ENCODE measurements at places on chromosomes 7 and 10.

- DNase-seq, result no peak
Observed at GRCh38 chr10:79130846-79131245, 62.1 kb downstream of the ZMIZ1 start.

DNA sequence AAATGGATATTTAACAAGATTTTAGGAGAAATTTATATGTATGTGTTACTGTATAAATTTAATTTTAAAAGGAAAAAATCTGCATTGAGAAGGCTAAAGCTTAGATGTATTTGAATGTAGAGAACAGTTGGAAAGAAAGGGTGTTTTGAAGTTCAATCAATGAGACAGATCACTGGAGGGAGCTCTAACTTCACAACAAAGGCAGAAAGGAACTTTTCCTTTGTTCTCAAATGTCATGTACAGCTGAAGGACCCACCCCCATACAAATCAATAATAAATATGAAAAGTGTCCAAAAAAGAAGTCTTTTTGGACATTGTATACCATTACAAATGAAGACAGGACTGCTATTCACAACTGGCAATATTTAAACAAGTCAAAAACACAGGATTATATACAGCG, 403.4 kb downstream of the DNAJB9 start:
- DNase-seq, result no peak

DNA sequence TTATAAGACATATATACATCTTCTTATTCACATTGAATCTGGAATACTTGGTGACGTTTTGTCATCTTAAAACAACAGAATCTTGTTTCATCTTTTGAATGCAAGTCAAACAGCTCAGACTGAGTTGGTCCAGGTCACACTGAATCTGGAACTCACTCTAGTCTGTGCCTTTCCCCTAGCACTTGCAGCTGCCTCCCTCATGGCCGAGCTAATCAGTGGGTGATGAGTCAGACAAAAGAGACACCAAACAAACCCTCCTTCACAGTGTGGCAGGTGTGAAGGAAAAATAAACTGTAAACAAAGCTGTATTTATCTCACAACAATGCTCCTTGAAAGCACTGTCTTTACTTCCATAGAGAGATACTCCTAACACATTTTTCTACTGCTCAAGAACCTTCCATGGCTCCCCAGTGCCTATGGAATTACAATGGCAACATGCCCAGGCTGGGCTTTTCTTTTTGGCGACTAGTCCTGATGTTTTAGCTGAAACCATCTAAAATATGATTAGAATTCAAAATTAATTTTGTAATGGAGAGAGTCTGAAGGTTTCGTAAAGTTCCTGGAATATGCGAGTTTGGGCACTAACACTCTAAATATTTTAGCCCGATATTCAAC, 140.0 kb downstream of the ZNF365 start:
- no peak for DNase-seq

GRCh38 chr10:92849234-92849525, 860 bp downstream of the EXOC6 start:
- no peak for DNase-seq

- DNase-seq, result no peak
Observed at GRCh38 chr7:150784954-150785353, 15.2 kb downstream of the TMEM176B start.

DNA sequence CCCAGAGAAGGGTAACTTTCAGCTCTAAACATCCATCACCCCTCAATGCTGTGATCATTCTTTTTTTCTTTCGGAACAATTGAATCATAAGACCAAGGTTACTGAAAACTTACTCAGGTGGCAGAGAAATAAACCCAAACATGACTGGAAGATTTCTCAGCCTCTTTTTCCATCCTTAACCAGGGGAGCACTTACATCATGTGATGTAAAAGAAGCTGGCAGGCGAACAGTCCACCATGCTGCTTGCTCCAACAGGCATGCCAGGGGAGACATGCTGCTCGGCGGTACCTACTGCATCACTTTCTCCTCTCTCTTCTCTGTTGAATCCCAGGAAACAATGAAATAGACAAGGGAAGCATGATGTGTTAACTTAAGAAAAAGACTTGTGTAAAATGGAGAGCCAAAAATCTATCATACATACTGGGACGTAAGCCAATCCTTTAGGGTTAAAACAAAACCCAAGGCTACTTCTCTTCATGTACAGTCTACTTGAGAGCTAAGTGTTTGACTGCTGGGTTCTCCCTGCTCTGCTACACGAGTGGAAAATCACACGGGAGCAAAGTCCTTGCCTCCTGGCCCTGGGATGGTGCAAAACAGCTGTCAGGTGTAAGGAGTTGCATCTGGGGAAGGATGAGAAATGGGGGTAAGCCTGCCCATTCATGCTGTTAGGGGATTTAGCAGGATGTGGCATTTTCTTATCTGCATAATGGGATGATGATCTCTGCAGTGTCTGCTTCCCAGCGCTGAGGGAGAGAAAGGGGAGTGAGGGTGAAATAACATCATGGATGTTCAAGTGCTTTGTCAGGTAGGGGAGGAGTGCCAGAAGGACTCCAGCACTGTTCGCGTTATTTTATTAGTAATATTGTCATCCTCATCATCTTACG, 64.3 kb upstream of the ZNF438 start:
- no peak for DNase-seq

- no peak for DNase-seq
Observed at GRCh38 chr7:67637023-67637358, 640.4 kb downstream of the TYW1 start.

- DNase-seq, result no peak
Observed at GRCh38 chr7:157619753-157620525, 283.1 kb downstream of the DNAJB6 start.

- no peak for DNase-seq
Observed at GRCh38 chr7:47266131-47266706, 315.7 kb downstream of the TNS3 start.

GRCh38 chr7:22814261-22815208, 8.1 kb downstream of the TOMM7 start:
- no peak for DNase-seq

DNA sequence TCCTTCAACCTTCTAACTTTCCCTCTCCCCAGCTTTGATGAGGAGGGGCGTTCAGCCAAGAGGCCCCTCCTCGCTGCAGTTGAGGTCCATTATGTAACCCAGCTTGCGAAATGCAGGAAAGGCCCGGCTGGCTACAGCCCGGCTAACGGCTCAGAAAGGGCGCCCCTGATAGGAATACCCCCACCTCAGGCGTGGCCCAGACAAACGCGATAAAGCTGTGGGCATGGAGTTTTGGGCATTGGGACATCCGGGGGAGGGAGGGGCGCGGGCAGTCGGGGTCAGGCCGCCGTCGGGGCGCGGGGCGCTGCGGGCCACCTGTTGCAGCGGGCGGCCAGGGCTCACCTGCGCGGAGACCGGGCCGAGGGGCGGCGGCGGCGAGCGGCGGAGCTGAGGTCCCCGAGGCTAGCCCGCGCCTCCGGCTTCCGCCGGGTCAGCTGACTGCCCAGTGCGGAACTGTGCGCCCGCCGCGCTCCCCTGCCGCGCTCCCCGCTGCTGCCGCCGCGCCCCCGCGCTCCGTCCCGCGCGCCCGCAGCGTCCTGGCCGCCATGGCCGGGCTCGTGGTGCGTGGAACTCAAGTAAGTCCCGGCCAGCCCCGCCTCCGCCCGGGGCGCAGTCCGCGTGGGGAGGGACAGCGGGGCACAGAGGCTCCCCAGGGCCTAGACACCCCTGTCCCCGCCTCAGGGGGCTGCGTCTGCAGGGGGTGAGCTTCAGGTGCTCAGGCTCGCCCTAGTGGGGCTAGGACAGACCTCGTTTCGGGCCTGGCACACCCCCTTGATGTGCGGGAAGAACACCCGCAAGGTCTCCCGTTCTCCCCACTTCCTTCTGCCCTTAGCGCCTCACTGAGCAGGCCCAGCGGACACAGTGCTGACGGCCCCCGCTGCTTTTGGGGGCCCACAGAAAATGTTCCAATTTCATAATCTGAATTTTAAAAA, at the start of gene LRMDA:
Gene LRMDA (plus strand): TSS at position 445 of the 932 bp plus-strand sequence.
- no peak for DNase-seq

GRCh38 chr10:114326795-114327194, 77.5 kb downstream of the AFAP1L2 start:
- DNase-seq, result no peak

DNA sequence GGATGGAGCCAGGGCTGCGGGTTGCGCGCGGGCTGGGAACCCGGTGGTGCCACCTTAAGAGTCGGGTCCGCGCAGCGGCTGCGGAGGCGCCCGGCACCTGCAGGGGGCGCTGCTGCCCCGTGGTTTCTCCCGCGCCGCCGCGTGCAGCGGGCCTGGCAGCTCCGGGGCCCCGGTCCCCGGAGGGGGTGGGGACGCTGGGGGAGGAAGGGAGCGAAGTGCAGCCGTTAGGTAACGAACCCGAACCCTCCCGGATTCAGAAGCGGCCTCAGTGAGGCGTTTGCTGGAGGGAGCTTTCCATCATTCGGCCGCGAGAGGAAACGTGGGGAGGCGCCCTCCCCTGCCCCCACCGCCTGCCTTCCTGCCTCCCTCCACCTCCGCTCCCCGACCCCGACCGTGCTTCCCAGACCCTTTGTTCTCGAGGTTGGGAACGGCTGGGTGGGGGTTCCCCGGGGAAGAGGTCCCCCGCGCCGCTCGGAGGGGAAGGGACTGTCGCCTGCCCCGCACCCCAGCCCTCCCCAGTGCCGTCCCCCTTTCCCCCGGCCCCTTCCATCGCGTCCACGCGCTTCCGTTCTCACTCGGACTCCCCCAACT, 29.6 kb downstream of the SKIDA1 start:
- DNase-seq, result peak; percentile 64

GRCh38 chr7:81181066-81181465, 262.2 kb upstream of the SEMA3C start:
- no peak for DNase-seq

DNA sequence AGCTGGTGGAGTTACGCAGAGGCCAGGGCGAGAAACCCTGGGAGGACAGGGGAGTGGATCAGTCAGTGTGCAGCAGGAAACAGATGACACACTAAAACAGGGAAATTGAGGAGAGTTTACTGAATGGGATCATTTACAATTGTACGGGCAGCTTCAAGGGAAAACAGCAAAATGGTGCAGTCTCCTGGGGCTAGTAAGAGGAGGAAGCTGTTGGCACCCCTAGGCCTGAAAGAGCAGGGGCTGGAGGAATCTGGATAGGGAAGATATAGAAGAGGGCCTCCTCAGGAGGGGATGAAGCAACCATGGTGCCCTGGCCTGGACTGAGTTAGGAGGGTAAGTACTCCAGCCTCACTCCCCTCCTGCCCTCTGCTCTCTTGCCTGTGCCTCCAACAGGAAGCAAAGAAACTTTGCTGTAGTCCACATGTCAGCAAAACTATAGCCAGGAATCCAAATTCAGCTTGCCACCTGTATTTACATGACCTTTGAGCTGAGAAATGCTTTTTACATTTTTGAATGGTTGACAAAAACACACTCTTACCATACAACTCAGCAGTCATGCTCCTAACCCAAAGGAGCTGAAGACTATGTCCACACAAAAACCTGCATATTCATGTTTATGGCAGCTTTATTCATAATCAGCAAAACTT, 52.3 kb upstream of the OPN4 start:
- no peak for DNase-seq

DNA sequence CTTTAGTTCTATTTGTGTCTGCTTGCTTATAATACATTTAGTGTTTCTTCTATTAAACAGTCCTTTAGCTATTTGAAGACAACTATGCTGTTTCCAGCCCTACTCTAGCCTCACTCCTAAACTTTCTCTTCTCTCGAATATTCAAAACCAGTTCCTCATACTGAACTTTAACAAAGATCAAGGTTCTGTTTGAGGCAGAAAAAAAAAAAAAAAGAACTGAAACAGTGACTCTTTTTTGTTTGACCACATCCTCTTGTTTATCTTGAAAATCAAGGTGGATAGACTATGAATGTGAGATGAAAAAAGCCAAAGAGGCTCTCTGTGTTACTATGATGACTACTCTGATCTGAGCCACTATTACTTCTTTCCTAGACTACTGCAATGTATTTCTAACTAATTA, 154.3 kb downstream of the ZNF365 start:
- DNase-seq, result no peak

- no peak for DNase-seq
Observed at GRCh38 chr10:9811601-9812000, 1206.1 kb upstream of the CELF2 start.

- DNase-seq, result no peak
Observed at GRCh38 chr7:117008886-117009531, 55.7 kb downstream of the ST7 start.

GRCh38 chr10:34717429-34717828, 97.7 kb downstream of the PARD3 start:
- no peak for DNase-seq

DNA sequence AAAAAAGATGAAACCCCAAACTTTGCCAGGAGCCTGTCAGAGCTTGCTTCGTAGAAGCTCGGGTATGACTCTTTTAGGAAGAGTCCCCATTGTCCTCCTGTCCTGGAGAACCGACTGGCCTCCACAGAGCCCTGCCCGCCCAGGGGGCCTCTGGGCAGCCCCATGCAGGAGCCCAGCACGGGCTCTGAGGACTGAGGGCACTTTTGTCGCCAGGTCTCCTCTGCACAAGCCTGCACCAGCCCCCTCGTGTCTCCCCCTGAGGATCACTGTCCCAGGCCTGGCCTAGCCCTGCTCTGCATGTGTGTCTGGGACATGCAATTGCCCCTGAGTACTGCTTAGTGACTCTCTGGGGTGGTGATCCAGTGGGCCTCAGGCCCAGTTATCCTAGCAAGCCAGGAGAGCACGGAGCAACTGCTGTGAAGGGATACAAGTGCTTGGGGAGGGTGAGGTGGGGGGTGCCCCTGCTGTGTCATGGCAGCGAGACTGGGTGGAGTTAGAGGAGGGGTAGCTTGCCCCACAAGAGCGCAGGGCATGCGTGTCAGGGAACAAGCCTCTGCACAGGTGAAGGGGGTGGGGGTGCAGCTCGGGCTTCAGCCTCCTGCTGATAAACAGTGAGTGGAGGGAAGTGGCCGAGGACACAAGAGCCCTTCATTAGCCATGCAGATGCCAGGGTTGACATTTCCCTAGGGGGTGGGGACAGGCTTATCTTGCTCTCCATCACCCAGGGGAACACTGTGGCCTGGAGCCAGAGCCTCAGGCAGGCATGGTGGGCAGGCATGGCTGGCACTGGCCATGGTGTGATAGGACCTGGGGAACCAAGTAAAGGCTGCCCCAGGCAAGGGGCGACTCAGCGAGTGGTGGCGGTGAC, 143.4 kb downstream of the C10orf105 start:
- DNase-seq, result peak; percentile 34

- DNase-seq, result no peak
Observed at GRCh38 chr7:111510584-111511378, 51.5 kb downstream of the IMMP2L start.

- no peak for DNase-seq
Observed at GRCh38 chr10:4784667-4785333, 41.2 kb upstream of the AKR1E2 start.

- no peak for DNase-seq
Observed at GRCh38 chr7:17126413-17127268, 171.8 kb upstream of the AHR start.

- DNase-seq, result no peak
Observed at GRCh38 chr7:30950197-30950596, 13.6 kb upstream of the GHRHR start.

DNA sequence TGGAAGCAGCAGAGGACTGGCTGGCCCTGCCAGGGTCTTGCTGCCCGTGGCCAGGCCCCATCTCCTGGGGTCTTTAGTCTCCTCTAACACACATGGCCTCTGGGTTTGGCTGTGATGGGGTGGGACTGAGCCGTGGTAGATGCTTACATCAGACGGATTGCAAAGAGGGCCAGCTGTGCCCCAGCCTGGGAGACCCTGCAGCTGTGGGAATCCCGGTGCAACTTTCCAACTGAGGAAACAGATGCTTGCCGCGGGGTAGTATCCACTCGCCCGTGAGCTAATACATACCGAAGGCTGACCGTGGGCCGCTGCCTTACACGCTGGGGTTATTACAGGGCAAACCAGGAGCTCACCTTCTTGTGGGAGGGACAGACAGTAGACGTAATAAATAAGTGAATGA, 24.1 kb upstream of the SH2B2 start:
- DNase-seq, result no peak

- no peak for DNase-seq
Observed at GRCh38 chr7:97623333-97623732, 108.6 kb upstream of the TAC1 start.
